Calu3 (cell line): ENCODE measurements at places on chromosomes 12 and 14. TPM values are rescaled to one million over a fixed set of nuclear protein-coding genes. Genes with fewer than 3 reads are reported as not detected.
A peak's percentile ranks its signal among the peaks of the same experiment; 100 is the strongest.

DNA sequence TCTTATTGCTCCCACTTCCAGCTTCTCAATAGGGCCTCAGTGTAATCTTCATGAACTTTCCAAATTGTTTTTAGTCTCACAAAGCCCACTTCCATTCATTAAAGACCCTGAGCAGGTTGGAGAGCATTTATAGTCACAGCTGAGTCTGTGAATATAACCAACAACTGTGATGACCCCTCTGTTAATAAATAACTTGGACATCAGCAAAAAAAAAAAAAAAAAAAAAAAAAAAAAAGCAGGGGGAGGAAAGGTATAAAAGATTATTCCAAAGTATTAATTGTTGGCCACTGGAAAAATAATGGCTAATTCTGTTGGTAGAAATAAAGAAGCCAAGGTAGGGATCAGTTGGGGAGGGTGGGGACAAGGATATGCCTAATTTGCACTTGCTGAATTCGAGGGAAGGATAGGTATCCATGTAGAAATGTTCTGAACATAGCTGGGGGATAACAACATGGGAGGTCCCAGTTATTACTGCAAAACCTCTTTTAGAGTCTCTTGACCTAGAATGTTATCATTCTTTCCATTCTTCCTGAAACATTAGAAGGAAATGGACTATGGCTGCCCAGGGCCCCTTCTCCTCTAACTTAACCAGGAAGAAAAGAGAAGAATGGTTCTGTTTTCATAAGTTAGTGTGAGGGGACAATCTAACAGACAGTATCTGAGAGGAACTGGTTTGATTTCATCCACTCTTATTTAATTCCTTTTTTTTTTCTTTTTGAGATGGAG lies 56.5 kb downstream of the SAMD4A start:
- no peak overlapping the region for H3K27ac ChIP-seq
- H3K4me1 ChIP-seq: no peaks in the 10 kb centered on the region

DNA sequence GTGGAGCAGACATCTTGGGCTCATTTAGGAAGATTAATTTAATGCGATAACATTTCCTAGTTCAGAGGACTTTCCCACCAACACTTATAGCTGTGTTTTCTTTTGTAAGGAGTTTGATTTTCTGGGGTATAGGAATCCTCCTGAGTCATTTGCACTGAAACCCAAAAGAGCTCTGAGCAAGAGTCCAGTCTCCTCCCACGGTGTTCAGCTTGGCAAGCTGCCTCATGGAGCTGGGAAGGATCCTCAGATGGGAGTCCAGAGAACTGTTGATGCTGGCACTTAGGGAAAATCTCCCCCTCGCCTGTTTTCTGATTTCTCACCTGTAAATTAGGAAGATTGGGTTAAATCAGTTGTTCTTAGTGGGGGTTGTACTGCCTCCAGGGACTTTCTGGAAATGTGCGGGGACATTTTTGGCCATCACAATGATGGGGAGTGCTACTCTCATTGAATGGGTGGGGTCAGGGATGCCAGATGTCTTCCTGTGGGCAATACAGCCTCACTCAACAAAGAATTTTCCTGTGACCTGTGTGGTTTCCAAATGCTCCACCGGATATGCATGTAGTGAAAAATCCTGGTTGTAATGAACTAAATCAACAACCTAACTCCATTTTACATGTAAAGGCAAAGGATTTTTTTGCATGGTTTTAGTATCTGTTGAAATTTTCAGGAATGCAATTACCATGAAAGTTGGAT lies 150.6 kb downstream of the ADCK1 start:
- no peak overlapping the region for H3K27ac ChIP-seq
- H3K27me3 ChIP-seq: no peaks in the 10 kb centered on the region
- DNase-seq: no peak
- no peaks in the 10 kb centered on the region for H3K36me3 ChIP-seq

DNA sequence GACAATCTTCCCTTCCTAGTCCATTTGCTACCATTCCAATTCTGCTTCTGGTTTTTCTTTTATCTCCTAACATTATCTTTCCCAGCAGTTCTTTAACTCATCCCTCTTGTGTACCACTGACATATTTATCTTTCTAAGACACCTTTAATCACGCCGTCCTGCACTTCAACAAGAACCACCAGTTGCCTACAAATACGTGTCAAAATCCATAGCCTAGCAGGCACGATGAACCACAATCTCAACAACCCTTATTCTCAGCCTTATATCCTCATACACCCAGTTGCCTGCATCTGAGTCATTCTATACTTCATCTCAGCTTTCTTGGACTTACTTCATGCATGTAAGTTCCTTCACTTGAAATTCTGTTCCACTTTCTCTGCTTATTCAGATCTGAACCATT lies 16.4 kb upstream of the ST8SIA1 start:
- no peaks in the 10 kb centered on the region for H3K4me1 ChIP-seq
- H3K27ac ChIP-seq: no peak overlapping the region
- H3K36me3 ChIP-seq: no peaks in the 10 kb centered on the region
- no peak overlapping the region for H3K4me3 ChIP-seq
- H3K27me3 ChIP-seq: peaks cover 40% of the 10 kb centered on the region
- no peak for DNase-seq

GRCh38 chr12:11758510-11759493 lies 109.3 kb downstream of the ETV6 start:
- H3K4me1 ChIP-seq: peaks cover 32% of the 10 kb centered on the region
- DNase-seq: no peak
- H3K4me3 ChIP-seq: no peak overlapping the region
- H3K27ac ChIP-seq: peak overlapping the region; percentile 27

- H3K27ac ChIP-seq: no peak overlapping the region
- peaks cover 7% of the 10 kb centered on the region for H3K4me1 ChIP-seq
- peaks cover 13% of the 10 kb centered on the region for H3K36me3 ChIP-seq
Observed at GRCh38 chr12:101287357-101287756, 7.5 kb downstream of the UTP20 start.

DNA sequence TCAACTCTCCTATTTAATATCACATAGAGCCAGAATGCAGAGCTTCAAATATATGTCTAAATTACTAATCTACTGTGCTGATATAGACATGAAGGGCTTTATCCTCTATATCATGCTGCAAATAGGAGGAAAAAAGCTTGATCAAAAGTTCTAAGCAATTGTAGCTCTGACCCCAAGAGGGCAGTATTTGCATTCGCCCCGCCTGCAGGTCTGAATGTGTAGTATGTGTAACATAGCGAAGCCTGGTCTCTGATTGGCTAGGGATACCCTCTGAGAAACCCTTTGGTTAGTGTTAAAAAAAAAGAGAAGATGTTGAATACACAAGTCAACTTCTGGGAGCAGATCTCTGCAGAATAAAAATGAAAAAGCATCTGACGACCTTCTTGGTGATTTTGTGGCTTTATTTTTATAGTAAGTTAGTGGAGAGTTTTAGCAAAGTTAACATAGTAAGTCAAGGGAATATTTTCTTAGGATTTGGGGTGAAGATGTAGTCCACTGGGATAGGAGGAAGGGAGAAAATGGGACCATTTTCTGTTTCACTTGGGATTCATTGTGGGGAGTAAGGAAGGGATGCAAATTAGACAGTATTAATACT lies 151.6 kb upstream of the OR4E1 start:
- no peaks in the 10 kb centered on the region for H3K36me3 ChIP-seq
- DNase-seq: peak; percentile 20
- H3K27ac ChIP-seq: no peak overlapping the region
- no peak overlapping the region for H3K4me3 ChIP-seq
- H3K27me3 ChIP-seq: peaks cover 54% of the 10 kb centered on the region

DNA sequence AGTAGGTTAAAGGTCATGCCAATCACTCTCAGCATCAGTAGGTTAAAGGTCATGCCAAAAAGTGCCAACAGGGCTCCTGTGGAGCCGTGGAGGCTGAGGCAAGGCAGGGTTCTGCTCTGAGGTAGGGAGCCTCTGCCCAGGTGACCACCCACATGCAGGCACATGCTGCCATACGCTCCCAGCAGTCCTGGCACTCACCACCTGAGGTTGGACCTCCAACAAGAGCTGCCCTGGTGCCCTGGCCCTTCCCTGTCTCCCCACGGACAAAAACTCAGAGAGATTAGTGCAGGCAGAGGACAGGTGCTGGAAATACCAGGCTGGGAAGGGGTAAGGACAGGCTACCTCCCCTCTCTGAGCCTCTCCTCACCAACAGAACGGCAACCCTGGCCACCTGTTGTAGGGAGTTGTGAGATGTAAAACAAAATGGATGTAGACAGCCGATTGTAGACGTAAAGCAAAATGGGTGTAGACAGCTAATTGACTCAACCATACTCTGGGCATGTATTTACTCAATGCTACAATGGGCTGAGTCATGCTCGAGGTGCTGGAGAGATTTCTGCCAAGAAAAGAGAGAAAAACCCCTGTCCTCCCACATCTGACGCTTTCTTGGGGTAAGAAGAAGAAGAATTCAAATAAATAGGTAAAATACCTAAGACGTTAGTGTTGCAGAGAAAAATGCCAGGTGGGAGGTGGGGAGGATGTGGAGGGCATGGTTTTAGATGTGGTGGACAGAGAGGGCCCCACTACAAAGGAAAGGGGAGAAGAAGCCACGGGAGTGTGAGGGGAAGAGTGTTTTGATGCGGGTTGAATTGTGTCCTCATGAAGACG lies 32.4 kb downstream of the LTBP2 start:
- DNase-seq: peak; percentile 18
- H3K4me3 ChIP-seq: no peak overlapping the region
- peak overlapping the region; percentile 33 for H3K27ac ChIP-seq
- H3K4me1 ChIP-seq: peaks cover 14% of the 10 kb centered on the region
- no peaks in the 10 kb centered on the region for H3K27me3 ChIP-seq

- H3K36me3 ChIP-seq: peaks cover 18% of the 10 kb centered on the region
- H3K4me3 ChIP-seq: peak overlapping the region; percentile 74
- no peak overlapping the region for H3K27ac ChIP-seq
- DNase-seq: no peak
- no peaks in the 10 kb centered on the region for H3K27me3 ChIP-seq
- peaks cover 21% of the 10 kb centered on the region for H3K4me1 ChIP-seq
Observed at GRCh38 chr14:50229681-50230080, 1.7 kb downstream of the SOS2 start.

DNA sequence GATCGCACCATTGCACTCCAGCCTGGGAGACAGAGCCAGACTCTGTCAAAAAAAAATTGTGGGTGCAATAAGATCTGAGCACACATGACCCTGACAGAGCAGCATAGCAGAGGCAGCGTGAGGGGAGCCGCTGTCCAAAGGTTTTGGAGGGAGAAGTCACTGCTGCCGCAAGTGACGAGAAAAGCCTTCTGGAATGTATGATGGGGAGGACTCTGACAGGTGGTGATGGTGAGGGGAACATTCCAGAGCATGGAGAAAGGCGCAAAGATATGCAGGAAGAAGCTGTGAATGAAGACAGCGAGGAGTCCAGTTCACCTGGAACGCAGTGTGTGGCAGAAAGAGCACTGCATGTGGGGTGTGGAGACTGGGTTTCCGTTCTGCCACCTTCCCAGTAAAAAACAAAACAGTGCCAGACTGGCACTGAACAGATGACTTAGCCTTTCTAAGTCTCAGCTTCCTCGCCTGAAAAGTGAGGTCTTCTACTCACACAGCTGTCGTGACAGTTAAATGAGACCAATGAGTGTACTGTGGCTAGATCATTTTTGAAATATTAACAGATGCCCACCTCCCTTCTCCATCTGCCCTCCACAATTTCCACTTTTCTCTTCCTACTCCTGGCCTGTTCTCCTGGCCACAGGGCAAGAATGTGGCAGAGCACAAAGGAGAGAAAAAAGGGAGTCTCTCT lies 53.4 kb upstream of the PTHLH start:
- peaks cover 11% of the 10 kb centered on the region for H3K36me3 ChIP-seq
- no peak overlapping the region for H3K4me3 ChIP-seq
- peaks cover 44% of the 10 kb centered on the region for H3K4me1 ChIP-seq
- H3K27me3 ChIP-seq: no peaks in the 10 kb centered on the region
- DNase-seq: no peak

- peak; percentile 85 for DNase-seq
- H3K4me3 ChIP-seq: peak overlapping the region; percentile 46
- peaks cover 7% of the 10 kb centered on the region for H3K36me3 ChIP-seq
Observed at GRCh38 chr14:61355892-61356325, 34.5 kb downstream of the PRKCH start.

DNA sequence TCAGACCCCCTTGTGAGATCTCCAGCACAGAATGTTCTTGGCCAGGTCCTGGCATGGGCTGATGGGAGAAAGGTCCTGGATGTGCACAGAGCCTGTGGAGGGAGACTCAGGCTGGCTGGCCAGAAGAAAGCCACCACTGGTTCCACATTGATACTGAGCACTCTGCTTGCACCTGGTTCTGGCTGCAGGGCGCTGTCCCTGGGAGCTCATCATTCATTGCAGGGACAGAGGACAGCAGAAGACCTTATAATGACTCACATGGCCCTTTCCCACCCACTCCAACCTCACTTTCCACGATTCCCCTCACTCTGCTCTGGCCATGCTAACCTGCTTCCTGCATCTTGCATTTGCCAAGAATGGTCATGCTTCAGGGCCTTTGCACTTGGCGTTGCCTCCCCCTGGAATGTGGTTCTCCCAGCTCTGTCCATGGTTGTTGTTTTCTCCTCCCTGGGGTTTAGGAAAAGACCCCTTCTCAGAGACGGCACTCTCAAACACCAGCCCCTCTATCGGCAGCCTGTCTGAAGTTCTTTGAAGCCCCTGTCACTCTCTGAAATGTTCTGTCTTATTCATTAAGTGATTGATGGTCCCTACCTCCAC lies 10.3 kb downstream of the KRT7 start:
- peak overlapping the region; percentile 61 for H3K4me3 ChIP-seq
- H3K4me1 ChIP-seq: peaks cover 71% of the 10 kb centered on the region

GRCh38 chr12:49951411-49952240 lies 1.1 kb downstream of the AQP2 start:
- DNase-seq: no peak
- H3K4me1 ChIP-seq: peaks cover 3% of the 10 kb centered on the region
- peaks cover 3% of the 10 kb centered on the region for H3K36me3 ChIP-seq
- no peaks in the 10 kb centered on the region for H3K27me3 ChIP-seq
- no peak overlapping the region for H3K27ac ChIP-seq

DNA sequence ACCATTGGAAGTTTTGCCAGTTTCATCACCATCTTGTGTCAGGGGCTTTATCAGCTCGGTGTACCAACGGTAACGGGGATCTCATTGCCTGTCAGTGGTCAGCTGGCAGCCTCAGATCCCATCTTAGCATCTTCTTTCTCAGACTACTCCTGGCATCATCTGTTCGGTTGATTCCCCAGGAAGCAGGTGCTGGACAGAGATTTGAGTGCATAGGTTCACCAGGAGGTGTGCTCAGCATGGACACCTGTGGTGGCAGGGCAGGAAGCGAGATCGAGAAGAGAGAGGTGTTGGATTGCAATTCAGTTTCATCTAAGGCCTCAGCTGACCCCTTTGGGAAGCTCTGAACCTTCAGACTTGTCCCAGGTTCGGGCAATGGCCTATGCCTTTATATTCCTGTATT lies 76.0 kb downstream of the C12orf75 start:
- H3K4me3 ChIP-seq: no peak overlapping the region
- peaks cover 10% of the 10 kb centered on the region for H3K4me1 ChIP-seq
- H3K27me3 ChIP-seq: no peaks in the 10 kb centered on the region
- no peaks in the 10 kb centered on the region for H3K36me3 ChIP-seq

- H3K36me3 ChIP-seq: peaks cover 7% of the 10 kb centered on the region
- H3K4me1 ChIP-seq: peaks cover 31% of the 10 kb centered on the region
- no peak overlapping the region for H3K27ac ChIP-seq
- H3K27me3 ChIP-seq: peaks cover 14% of the 10 kb centered on the region
- peak overlapping the region; percentile 48 for H3K4me3 ChIP-seq
Observed at GRCh38 chr12:6091786-6092566, 32.5 kb downstream of the VWF start.

BDKRB2 gene
- total RNA-seq: 0.27 and 0.28 TPM in 2 replicates

CDKL1 gene
- total RNA-seq: 3.0 and 3.7 TPM in 2 replicates

ACTR10 gene
- total RNA-seq: 39.4 and 42.3 TPM in 2 replicates

GPR132 gene
- 1.4 TPM in 2 replicates for total RNA-seq

JAG2 gene
- 13.8 and 17.6 TPM in 2 replicates for total RNA-seq

MSI1 gene
- 0.56 and 1.4 TPM in 2 replicates for total RNA-seq

TDRD9 gene
- not detected in 2 replicates for total RNA-seq

ST8SIA1 gene
- total RNA-seq: not detected in 2 replicates
